NCI-H1694 treated with DMSO at 0.1 percent for 48 hours (cell line): ENCODE measurements at places on chromosomes 12 and 14.
A peak's percentile ranks its signal among the peaks of the same experiment; 100 is the strongest.

DNA sequence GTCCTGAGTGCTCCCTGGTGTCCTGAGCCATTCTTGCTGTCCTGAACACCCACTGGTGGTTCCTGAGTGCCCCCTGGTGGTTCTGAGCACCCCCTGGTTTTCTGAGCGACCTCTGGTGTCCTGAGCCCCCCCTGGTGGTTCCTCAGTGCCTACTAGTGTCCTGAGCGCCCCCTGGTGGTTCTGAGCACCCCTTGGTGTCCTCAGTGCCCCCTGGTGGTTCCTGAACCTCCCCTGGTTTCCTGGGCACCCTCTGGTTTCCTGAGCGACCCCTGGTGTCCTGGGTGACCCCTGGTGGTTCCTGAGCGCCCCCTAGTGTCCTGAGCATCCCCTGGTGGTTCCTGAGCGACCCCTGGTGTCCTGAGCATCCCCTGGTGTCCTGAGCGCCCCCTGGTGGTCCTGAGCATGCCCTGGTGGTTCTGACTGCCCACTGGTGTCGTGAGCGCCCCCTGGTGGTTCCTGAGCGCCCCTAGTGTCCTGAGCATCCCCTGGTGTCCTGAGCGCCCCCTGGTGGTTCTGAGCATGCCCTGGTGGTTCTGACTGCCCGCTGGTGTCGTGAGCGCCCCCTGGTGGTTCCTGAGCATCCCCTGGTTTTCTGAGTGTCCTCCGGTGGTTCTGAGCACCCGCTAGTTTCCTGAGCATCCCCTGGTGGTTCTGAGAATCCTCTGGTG is 473.1 kb downstream of the TMEM121 start:
- peak; percentile 87 for DNase-seq

- DNase-seq = no peak
Observed at GRCh38 chr12:6336889-6337853, 4.7 kb downstream of the TNFRSF1A start.

GRCh38 chr14:45251912-45252311 is 1.1 kb downstream of the MIS18BP1 start:
- peak; percentile 34 for DNase-seq

DNA sequence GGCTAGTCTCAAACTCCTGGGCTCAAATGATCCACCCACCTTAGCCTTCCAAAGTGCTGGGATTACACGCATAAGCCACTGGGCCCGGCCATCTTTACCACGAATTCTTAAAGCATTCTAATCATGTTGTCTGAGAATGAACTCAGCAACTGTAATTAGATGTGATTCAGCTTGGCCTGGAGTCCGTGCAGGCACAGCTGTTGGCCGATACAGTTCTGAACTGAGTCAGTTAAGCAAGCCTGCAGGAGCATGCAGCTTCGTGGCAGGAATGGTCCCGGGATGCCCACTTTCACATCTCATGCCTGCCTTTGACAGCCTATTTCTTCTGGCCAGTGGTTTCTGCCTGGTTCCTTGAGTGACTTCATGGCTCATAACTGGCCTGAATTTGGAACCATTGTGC is 194.1 kb downstream of the ANO6 start:
- DNase-seq = no peak

- DNase-seq = no peak
Observed at GRCh38 chr14:32635061-32635719, 303.5 kb upstream of the NPAS3 start.

GRCh38 chr14:29168149-29168548 is 401.6 kb downstream of the FOXG1 start:
- no peak for DNase-seq

DNA sequence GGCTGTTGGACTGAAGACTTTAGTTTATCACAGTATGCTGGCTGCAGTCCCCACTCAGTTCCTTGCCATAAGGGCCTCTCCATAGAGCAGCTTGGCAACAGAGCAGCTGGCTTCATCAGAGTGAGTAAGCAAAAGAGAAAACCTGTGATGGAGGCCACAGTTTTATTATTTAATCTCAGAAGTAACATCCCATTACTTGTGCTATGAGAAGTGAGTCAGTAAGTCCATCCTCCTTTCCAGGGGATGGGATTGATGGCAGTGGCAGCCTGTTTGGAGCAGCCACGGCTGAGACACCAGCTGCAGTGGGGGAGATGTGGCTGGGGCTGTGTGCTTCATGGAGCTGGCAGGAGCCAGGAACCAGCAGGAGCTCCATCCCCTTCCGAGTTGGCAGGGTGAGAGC is 138.5 kb upstream of the SRRM4 start:
- DNase-seq = peak; percentile 86

GRCh38 chr14:33777681-33778080 is 173.2 kb downstream of the EGLN3 start:
- no peak for DNase-seq

GRCh38 chr12:131437706-131438492 is 273.0 kb upstream of the SFSWAP start:
- DNase-seq = no peak

DNA sequence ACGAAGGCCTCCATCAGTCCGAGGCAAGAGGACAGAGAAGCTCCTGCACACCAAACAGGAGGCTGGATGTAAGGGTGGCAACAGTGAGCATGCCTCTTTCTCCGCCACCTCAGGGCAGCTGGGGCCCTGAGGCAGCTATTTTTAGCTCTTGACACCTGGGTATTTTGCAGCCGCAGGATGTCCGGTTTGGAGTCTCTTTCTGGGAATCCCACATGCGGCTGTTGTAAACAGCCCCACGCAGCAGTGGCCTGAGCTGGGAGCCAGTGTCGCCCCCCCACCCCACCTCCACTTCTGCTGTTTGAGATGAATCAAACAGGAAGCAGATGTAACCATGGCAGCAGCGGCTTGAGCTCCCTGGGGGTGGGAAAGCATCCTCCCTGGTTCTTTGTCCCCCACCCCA is 11.7 kb downstream of the HDAC7 start:
- no peak for DNase-seq

DNA sequence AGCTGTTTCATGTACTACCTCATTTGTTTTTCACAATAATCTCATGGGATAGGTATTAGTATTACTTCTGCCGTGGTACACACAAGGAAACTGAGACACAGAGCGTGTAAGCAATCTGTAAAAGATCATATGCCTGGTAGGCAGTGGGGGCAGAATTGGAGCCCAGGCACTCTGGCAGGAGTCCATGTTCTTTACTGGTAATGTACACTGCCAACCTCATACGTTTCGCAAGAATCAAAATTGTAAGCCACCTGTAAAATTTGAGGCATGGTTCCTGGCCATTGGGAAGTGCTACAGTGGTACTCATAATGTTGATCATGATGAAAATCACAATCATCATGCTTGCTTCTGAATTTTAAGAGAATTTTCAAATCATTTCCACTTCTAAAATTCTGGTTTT is 40.7 kb downstream of the TMTC1 start:
- DNase-seq = peak; percentile 46

GRCh38 chr14:91341334-91341733 is 76.3 kb downstream of the CCDC88C start:
- no peak for DNase-seq

DNA sequence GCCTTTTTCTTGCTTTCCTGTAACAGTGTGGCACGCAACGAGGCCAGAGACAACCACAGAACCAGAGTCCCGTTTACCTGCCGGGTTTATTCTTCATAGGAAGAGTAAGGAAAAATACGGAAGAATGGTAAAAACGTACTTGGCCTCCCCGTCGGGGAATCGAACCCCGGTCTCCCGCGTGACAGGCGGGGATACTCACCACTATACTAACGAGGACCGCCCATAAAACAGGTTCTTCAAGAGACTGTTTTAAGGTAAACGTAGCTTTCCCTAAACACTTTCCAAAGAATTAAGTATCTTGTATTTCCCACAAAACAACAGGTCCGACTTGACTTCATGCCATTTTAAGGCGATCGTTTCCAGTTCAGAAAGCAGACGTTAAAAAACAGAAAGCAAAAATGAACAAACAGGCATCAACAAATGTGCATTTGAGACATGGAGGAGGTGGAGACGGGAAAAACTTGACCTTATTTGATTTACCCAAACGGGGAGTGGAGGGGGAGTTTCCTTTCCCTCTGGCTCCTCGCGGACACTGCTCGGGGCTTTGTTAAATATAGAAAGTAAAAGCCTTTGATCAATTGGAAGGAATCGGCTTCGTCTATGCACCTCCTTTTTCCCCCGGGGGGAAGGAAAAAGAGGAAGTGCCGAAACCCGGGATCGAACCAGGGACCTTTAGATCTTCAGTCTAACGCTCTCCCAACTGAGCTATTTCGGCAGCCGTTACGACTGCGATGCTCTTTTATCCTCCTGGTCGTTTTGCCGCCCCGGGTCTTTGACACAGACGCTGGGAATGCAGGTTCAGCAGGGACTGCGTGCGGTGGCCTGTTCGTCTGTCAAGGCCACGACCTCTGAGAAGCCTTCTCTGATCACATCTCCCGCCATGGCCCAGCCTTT is 13.0 kb upstream of the UBC start:
- DNase-seq = no peak

DNA sequence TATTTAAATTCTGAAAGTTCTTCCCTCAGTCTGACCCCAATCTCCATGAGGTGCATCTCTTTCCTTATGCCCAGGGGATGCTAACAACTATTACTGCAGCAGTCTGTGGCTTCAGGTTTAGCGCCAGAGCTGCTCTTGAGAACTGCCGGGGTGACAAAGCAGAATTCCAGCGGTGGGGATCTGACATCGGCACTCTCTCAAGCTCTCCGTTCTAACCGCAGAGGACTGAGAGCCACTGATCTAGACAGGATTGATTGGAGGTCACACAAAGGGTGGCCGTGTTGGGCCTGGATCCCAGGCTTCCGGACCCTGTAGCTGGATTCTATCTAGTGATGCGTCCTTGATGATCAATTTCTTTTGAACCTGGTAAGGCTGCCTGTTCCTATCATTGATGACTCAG is 155.6 kb upstream of the TMEM132C start:
- no peak for DNase-seq

- no peak for DNase-seq
Observed at GRCh38 chr12:45504316-45505010, 225.0 kb upstream of the ARID2 start.

DNA sequence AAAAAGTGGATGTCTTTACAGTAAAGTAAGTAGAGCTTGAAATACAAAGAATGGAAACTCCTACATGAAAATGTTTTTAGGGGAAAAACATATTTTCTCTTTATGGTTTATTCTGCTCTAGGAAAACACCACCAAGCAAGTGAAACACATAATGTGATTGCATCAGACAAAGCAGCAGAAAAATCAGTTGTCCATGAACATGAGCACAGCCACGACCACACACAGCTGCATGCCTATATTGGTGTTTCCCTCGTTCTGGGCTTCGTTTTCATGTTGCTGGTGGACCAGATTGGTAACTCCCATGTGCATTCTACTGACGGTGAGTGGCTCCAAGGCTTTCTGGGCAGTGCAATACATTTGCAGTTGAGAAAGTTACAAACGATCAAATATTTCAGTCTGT is 42.6 kb upstream of the PLEKHD1 start:
- no peak for DNase-seq

DNA sequence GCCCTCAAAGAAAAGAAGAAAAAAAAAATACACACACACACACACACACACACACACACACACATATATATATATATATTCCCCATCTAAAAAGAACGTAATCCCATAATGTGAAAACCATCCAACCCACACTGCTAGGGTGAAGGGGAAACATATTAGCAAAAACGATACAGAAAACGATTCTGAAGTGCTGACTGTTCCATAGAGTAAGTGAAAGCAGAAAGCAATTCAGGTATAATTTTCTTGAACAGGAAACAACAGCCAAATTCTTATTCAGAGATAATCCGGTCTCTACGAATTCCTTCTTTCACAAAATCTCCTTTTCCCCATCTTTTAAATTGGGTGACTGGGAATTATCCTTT is 393.5 kb downstream of the NOVA1 start:
- DNase-seq = no peak

DNA sequence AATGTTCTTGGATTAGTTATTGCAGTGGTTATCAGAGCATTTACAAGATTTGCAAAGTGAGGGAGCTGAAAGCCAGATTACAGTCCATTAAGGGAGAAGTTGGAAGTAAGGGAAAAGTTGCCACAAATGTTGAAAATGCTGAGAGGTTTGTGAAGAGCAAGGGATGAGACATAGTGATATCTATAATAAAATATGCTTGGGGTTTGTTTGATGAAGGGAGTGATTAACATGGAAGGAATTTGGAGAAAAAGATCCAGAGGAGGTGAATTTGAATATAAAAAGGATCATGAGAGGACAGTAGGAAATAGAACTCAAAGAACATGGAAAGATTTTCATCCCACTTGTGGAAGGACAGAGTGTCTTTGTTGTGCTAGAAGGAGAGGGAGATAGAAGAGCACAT is 19.3 kb upstream of the CCER1 start:
- DNase-seq = no peak

- DNase-seq = no peak
Observed at GRCh38 chr14:74348735-74349463, 628 bp downstream of the VRTN start.

- no peak for DNase-seq
Observed at GRCh38 chr12:1527789-1528188, 66.6 kb downstream of the FBXL14 start.
